ENCODE measurements at places on chromosomes 16 and 17.

DNA sequence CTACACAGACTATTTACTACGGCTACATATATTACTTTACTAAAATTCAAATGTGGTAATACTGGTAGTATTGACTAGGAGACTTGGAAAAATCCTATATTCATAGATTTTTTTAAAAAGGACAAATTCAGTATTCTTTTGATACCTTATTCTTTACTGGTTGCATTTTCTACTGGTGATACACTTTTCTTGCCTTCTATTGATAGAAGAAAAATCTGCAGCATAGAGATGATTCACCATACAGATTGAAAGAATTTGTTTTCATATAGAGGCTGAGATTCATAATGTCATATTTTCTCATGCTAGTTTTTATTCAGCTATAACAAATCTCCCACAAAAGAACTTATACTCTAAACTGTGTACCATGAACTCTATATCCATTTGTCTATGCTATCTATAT is 195.4 kb upstream of the C17orf78 start:
- DNase-seq, result no peak

GRCh38 chr17:4724650-4725049 is 6.6 kb upstream of the MED11 start:
- DNase-seq, result no peak

- no peak for DNase-seq
Measured at GRCh38 chr16:4381072-4381934, 9.7 kb downstream of the VASN start.

GRCh38 chr16:56281249-56281805 is 90.0 kb downstream of the GNAO1 start:
- no peak for DNase-seq

GRCh38 chr16:78001451-78002025 is 20.8 kb upstream of the CLEC3A start:
- DNase-seq, result no peak

DNA sequence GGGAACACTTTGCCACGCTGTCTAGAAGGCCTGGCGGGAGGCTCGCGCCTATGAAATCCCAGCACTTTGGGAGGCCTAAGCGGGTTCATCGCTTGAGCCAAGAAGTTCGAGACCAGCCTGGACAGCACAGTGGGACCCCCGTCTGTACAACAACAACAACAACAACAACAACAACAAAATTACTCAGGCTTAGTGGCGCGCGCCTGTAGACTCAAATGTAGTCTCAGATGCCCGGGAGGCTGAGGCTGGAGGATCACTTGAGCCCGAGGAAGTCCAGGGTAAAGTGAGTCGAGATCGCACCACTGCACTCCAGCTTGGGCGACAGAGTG is 297 bp upstream of the SLFN13 start:
- DNase-seq, result no peak

GRCh38 chr17:40522250-40522960 is 21.0 kb upstream of the TNS4 start:
- DNase-seq, result no peak

DNA sequence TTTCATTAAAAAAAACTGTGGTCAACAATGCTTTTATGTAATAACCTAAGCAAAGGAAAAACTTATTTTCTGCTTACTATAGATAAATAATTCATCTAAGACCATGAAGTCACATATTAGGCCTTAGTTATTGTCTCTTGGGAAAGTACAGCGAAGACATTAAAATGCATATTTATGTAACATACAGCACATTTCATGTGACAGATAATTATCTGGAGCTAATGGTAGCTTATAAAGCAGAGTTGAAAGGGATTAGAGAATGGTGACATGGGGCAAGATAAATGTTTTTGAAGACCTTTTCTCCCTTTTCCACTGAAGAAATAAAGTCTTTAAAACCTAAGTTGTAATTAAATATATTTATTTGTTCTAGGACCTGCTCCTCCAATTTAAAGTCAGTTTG is 9.7 kb downstream of the MEIOC start:
- DNase-seq, result no peak
